Stimulated activated CD4-positive, alpha-beta T cell treated with anti-CD3 and anti-CD28 coated beads, Interleukin-2, amount 100 ng/mL, for 48 hours (primary cell): ENCODE measurements at places on chromosomes 2 and 18.

GRCh38 chr18:69161383-69162028 lies 239.2 kb upstream of the DOK6 start:
- no peak for DNase-seq

- no peak for DNase-seq
Observed at GRCh38 chr2:147623328-147623727, 221.5 kb upstream of the ACVR2A start.

DNA sequence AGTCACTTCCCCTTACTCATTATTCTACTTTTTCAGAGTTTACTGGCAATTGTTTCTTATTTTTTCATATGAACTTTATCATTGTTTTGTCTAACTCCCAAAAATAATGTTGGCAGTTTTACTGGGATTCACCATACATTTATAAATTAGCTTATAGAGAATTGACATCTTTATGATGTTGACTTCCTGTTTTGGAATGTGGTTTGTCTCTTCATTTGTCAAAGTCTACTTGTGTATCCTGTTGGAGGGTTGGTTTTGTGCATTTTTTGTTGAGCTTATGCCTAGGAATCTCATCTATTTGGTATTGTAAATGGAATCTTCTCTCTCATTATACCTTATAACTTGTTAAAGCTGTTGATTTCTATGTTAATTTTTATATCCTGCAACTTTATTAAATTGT lies 16.4 kb downstream of the EPC2 start:
- no peak for DNase-seq

DNA sequence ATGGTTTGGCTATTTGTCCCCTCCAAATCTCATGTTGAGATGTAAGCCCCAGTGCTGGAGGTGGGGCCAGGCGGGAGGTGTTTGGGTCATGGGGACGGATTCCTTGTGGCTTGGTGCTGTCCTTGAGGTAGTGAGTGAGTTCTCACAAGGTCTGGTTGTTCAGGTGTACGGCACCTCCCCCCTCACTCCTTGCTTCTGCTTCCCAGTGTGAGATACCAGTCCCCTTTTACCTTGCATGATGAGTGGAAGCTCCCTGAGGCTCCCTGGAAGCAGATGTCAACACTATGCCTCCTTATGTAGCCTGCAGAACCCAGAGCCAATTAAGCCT lies 232.6 kb downstream of the LDLRAD4 start:
- no peak for DNase-seq

DNA sequence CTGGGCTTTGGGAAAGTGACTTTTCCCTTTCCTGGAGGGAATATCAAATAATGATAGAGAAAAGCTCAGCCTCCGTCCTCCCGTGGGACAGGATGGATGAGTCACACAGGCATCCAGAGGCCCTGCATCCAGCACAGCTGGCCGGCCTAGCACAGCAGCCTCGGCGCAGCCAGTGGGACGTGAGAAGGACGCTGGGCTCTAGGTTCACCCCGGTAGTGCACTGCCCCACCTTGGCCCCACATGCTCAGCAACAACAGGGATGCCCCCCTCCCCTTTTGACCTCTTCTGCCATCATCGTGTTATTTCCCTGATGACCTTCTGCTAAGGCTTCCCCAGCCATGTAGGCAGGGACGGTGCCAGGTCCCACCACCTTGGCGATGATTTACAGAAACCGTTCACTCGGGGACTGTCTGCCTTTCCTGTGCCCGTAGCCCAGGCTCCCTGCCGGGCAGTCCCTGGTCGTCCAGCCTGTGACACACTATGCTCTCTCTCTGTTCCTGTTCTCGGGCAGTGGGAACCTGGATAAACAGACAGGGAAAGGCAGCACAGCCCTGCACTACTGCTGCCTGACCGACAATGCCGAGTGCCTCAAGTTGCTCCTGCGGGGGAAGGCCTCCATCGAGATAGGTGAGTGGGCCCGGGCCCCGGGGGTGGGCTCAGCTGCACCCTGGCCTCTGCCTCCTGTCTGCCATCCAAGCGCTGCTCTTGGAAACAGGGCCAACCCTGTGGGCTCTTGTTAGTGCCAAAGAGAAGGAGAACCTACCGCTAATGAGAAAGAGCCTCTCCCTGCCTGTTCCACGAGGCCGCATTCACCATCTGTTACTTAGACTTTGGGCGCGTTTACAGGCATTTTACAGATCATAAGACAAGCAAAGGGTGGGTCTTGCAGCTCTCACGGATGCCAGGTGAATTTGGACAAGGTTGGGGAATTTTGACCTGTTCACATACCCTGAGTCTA lies 44.6 kb downstream of the ITGB1BP1 start:
- no peak for DNase-seq

DNA sequence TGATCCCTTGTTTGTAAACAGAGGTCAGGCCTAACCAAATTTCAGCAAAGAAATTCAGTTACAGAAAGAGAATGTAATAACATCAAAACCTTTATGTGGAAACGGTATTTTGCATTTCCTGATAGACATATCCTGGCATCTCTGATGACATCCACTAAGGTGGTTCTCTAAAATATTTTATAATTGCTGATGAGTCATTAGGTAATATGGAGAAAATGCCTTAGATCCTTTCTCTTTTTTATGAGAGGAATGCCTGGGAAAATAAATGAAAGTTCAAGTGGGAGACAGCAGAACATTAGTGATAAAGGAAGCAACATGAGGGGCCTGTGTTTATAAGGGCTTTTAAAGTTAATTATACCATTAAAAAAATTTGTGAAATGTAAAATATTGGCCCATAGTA lies 72.6 kb downstream of the PLCL1 start:
- no peak for DNase-seq

- no peak for DNase-seq
Observed at GRCh38 chr18:2135309-2135708, 436.0 kb downstream of the METTL4 start.

- no peak for DNase-seq
Observed at GRCh38 chr2:234257859-234258561, 207.5 kb downstream of the SPP2 start.
